ENCODE measurements at places on chromosomes 1 and 21.

GRCh38 chr1:80375109-80375508 is 1368.6 kb upstream of the ADGRL4 start:
- DNase-seq, result no peak

DNA sequence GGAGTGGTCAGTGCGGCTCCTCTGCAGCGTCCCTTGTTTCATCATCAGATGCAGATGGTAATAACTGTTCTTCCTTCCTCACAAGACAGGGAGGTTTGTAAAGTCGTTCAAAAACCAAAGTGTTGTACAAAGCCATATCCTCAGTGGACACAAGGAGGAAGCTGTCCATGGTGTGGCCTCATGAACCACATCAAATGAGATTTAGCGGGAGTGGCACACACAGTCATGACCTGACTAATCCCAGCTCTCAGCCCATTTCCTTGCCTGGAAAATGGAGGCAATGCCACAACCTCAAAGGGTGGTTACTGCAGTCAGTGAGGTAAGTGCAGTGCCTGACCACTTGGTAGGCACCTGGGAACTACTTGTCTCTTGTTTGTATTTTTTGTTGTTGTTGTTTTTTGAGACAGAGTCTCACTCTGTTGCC is 13.4 kb downstream of the ENTREP3 start:
- DNase-seq, result no peak

DNA sequence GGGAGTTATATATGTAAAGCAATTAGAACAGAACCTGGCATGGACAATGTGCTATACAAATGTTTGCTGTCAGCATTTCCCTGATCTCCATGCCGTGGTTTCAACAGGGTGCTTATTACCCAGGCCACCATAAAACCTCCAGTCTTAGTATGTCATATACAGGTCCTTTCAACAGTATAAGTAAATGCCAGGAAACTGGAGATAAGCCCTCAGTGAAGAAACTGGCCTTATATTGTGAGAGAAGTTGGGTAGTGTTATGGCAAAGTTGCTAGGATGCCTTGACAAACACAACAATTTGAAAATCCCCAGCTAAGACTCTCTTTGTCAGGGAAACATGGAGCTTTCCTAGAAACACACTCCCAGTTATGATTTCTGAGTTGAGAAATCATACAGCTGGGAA is 850.2 kb upstream of the ADAMTS5 start:
- no peak for DNase-seq

DNA sequence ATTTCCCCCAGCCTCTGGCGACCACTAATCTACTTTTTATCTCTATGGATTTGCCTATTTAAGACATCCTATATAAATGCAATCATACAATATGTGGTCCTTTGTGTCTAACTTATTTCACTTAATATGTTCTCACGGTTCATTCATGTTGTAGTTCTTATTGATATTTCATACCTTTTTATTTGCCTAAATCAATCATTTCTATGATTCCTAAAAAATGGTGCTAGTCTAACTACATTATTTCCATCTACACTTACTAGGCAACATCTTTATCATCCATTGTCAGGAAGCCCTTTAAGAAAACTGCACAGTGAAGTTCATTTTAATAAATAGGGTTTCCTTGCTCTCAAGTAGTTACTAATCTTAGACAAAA is 380 bp upstream of the FBXO28 start:
- no peak for DNase-seq

- no peak for DNase-seq
Measured at GRCh38 chr1:42164551-42165420, at the start of gene GUCA2A. GUCA2A (minus strand) TSS chr1:42164745; CDS start chr1:42164712, 33 bp downstream.

- no peak for DNase-seq
Measured at GRCh38 chr1:24216276-24217074, 29.4 kb upstream of the IFNLR1 start.
